ENCODE measurements at places on chromosomes 7 and 10.

- DNase-seq: no peak
These were observed 244.8 kb upstream of the TCERG1L start for GRCh38 chr10:131556061-131556896.

GRCh38 chr7:70923181-70923845 lies 208.6 kb upstream of the GALNT17 start:
- DNase-seq: no peak

- no peak for DNase-seq
These were observed 12.9 kb downstream of the TCAF1 start for GRCh38 chr7:143889068-143889467.

- DNase-seq: no peak
These were observed 77.3 kb upstream of the MKLN1 start for GRCh38 chr7:131250331-131250730.

GRCh38 chr7:2971914-2972834 lies 71.5 kb downstream of the CARD11 start:
- no peak for DNase-seq

DNA sequence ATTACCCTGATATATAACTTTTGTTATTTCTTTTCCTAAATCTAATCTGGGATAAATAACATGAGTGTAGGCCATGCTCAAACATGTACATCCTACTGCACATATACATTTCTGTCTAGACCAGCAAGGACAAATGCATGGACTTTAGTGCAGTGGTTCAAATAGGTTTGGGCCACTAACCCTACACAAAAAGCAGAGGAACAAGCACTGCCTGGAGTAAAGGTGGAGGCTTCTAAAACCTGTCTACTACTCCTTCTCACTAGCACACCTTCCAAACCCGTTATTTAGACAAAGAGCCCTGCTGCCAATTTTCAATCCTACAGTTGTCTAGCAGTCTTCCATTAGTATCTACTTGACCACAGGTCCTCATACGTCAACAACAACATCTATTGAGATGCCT lies 34.8 kb downstream of the SGCE start:
- no peak for DNase-seq

GRCh38 chr7:951881-952547 lies 2.5 kb downstream of the ADAP1 start:
- DNase-seq: no peak

DNA sequence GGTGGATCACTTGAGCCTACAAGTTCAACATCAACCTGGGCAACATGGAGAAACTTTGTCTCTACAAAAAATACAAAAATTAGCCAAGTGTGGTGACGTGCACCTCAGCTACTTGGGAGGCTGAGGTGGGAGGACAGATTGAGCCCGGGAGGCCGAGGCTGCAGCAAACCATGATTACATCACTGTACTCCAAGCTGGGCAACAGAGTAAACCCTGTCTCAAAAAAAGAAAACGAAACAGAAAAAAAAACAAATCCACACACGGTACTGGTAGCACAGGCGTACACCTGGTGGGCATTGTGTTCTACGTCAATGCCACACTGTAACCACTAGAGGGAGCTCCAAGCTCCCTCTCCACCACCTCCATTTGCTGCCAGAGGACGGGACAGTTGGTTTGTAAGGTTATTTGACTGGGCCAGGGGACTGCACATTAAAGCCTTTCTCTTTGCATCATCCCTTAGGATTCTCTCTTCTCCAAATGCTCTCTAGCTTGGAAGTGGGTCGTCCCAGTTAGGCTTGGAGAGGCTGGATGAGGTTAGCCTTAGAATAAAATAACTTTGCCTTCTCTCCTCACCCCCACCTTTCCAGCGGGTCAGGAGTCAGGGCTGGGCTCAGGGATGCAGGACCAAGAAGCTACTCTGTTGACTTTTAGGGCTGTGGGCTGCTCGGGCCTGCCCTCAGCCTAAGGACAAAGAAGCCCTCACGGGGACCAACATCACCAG lies 130.8 kb downstream of the SORBS1 start:
- DNase-seq: no peak

DNA sequence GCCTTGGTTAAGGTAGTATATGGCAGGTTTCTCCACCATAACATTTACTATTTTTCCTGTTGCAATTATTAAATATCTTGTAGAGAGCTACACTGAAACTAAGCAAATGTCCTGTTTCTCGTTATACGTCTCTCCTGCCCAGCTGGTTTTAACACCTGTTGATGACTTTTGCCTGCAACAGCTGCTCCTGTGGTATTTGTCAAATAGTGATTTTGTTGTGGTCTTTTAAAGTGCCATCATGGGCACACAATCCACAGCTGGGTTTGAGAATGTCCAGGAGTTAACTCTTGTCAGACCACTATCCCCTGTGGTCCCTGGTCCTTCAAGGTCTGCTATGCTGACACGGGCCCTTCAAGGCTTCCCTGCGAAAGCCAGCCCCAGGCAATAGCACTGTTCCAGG lies 24.9 kb upstream of the SEC61G start:
- DNase-seq: no peak

DNA sequence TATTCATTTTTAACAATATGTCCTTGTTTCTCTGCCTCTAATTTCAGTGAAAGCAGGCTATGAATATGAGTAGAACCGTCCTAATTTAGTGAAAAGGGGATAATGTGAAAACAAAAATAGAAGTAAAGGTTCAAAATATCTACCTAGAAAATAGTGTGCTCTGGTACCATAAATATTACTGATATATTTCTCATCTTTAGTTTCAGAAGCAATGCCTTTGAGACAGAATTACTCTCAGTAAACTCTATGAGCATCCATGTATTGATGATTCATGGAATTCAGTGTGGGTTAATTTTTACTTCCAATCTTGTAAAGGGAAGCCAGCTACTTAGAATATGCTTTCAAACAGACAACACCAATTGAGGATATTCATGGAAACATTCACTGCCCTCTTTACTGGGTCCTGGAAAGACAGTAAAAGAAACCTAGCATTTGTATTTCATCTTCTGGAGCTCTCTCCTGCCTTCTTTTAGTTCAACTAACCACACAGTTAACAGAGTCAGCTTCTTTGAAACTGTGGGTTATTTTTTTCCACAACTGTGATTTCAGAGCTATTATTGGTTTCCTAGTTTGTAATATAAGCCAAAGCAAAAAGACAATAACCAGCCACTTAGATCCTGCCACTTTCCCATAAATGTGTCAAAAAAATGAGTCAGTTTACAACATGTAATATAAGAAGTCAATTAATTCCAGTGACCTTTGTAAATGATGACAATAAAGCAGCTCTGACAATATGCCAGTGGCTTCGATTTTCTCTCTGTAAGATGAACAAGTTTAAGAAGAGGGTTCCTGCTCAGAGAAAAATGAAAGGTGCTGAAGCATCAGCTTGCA lies 1.7 kb downstream of the LRRN3 start:
- no peak for DNase-seq

- DNase-seq: no peak
These were observed 280.5 kb upstream of the PPP2R2D start for GRCh38 chr10:131620314-131620713.

DNA sequence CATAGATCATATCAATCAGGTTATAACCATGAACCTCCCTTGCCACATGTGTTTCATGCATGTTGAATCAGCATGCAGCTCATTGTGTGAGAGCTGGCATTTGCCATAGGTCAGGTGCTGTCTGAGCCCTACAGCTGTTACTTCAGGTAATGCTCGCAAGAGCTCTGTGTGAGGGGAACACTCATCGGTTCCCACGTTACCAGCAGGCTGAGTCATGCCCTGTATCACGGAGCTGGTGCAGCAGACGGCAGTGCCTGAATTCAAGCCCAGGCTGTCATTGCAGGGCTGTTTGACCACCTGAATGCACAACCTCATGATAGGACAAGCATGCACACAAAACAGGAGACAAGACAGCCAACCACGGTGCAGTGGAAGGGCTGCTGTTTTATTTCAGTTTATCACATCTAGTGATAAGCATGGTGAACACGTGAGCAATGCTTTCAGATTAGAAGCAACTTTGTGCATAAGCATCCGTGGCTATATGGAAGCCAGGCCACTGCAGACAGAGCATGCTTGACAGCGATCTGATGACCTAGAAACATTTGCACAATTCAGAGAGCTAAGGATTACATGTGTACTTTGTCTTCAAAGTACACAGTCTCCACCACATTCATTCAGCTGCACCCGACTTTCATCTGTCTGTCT lies 56.4 kb upstream of the PFKP start:
- DNase-seq: no peak

GRCh38 chr7:99380823-99381663 lies 6.5 kb downstream of the ARPC1B start:
- no peak for DNase-seq

DNA sequence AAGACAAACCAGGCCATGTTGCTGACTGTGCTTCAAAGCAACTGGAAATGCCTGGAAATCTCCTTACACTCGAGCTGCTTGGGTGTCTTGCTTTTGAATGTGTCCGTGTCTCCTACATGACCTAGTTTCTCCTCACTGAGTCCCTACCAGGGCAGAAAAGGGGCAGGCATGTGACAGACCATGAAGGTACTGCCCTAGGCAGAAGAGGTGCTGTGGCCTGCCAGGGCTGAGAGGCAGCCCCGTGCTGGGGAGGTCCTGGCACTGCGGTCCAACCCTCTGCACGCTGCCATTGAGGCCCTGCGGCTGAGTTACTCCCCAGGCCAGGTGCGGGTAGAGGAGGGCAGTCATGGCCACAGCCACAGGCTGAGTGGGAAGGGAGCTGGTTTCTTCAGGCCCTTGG lies 159.3 kb downstream of the LYZL1 start:
- DNase-seq: no peak

DNA sequence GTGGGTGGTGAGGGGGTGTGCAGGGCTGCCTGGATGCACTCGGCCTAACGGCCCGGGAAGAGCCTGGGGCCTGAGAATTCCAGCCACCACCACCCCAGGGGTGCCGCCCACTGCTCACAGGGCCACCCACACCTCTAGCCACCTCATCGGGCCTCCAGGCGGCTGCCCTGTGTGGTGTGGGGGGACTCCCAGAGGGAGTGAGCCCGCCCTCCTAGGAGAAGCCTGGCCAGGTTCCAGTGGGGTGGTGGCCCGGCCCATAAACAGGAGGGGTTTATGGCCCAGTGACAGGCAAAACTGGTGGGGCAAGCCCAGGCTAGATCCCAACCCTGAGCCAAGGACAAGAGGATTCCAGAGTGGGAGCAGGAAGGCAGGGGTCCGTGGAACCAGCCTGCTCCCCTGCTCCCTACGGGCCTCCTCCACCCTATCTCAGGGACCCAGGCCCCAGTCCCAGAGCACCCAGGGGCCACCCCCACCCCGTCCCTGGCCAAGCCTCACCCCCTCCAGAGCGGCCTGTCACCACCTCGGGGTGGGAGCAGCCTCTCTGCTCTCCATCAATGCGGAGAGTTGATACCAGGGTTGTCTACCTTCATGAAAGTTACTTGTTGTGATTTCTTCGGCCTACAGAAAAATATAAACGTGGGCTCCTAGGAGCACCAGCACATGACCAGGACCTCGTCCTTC lies 20.2 kb upstream of the PDGFA start:
- DNase-seq: no peak

DNA sequence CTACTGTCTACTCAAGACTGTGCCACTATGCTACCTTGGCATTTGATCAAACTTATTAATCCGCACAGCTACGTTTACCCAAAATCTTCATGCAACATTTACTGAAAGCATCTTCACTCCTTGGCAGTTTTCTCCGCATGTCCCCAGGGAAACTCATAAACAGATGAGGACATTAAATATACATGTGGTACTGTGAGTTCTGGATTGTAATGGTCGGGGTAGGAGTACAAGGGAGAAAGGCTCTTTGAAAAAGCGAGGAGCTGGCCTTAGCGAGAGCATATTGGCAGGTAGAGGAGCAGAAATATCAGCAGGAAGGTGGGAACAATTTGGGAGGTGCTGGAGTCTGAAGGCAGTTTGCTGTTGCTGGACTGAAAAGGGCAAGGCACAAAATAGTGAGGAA lies 107.1 kb upstream of the NOBOX start:
- no peak for DNase-seq

GRCh38 chr10:31758495-31758894 lies 170.1 kb downstream of the ARHGAP12 start:
- no peak for DNase-seq

GRCh38 chr7:158702196-158702595 lies 2.4 kb downstream of the NCAPG2 start:
- DNase-seq: no peak

DNA sequence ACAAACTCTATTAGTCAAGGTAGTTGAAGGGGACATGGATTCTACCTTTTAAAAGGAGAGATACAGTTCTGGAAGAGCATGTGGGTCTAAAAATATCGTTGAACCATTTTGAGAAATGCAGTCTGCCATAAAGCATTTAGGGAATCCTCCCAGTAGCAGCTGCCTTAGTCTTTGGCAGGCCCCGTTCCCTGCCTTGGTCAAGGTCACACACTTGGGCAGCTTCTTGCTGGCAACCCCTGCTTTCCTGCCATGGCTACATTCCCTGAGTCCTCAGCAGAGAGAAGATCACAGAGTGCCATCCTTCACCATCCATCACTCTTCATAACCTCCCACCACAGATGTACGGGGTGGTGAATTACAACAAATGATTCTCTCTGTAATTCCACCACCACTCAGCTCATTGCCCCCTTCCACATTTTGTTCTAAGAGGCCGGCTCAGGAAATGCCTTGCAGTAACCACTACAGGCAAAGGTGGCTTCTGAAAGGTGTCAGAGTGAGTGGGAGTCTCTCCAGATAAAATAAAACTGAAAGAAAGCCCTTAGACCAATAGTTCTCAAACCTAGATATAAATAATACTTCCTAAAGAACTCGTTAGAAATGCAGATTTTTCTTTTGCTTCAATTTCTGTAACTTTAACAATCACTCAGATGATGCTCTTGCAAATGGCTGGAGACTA lies 121.4 kb upstream of the STK17A start:
- DNase-seq: no peak

DNA sequence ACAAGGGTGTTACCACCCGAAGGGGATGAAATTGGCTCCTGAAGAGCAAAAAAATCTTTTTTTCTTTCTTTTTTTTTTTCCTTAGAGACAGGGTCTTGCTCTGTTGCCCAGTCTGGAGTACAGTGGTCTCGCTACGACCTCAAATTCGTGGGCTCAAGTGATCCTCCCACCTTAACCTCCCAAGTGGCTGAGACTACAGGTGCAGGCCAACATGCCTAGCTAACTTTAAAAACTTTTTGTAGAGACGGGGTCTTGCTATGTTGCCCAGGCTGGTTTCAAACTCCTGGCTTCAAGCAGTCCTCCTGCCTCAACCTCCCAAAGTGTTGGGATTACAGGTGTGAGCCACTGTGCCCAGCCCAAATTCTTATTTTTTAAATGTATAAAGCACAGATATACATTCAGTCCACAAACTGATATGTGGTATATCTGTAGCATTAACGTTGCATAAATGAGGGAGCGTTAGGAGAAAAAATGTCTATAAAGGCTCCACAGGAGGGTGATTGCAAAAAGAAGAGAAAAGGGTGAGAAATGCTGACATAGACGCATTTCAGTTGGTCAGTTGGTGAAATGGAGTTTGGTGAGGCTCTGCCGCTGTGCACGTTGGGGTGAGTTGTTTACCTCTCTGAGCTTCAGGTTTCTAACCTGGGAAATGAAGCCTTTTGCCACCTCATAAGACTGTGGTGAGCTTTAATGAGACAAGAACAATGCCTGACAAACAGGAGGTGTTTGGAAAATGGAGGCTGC lies 100.7 kb upstream of the PODXL start:
- DNase-seq: no peak

- DNase-seq: no peak
These were observed 190.8 kb downstream of the TRIL start for GRCh38 chr7:28767356-28767755.

GRCh38 chr7:66894463-66895080 lies 26.5 kb upstream of the TMEM248 start:
- no peak for DNase-seq

Measured in cortex of kidney (tissue), 1 donor.